ENCODE measurements at places on chromosomes 2 and 18. TPM values are rescaled to one million over a fixed set of nuclear protein-coding genes. Genes with fewer than 3 reads are reported as not detected.

The PLCL1 gene
- 3.3 TPM for total RNA-seq

The RTKN gene
- 0.95 TPM for total RNA-seq

The ABCA12 gene
- not detected for total RNA-seq

The GKN2 gene
- total RNA-seq, result not detected

The GPR39 gene
- total RNA-seq, result not detected

The KRTCAP3 gene
- total RNA-seq, result 6.7 TPM

- DNase-seq, result peak; percentile 72
Measured at GRCh38 chr2:102615620-102616436, 3.5 kb upstream of the SLC9A2 start.

All from activated naive CD4-positive, alpha-beta T cell treated with anti-CD3 and anti-CD28 coated beads for 36 hours (primary cell).